ENCODE measurements at places on chromosomes 1 and 21. TPM values are rescaled to one million over a fixed set of nuclear protein-coding genes. Genes with fewer than 3 reads are reported as not detected.

GRCh38 chr1:154765970-154766369 lies 104.1 kb downstream of the KCNN3 start:
- peak; percentile 43 for DNase-seq

VN1R5 gene
- not detected for total RNA-seq

DNA sequence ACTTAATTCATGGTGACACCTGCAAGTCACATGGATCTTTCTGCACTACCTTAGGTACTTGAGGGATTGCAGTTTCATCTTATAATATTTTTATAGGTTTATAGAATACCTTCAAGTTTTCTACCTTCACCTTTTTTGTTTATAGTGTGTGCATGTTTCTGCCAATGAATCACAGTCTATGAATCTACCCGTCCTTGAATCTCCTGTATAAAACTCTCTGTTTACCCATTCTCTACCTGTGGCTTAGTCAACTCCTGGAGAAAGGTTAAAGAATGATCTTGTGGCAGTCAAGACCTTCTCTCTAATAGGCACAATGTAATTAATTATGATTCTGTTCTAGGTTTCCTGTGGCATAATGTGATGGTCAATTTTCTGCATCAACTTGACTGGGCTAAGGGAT lies 3.2 kb upstream of the GSTM2 start:
- no peak for DNase-seq

DNA sequence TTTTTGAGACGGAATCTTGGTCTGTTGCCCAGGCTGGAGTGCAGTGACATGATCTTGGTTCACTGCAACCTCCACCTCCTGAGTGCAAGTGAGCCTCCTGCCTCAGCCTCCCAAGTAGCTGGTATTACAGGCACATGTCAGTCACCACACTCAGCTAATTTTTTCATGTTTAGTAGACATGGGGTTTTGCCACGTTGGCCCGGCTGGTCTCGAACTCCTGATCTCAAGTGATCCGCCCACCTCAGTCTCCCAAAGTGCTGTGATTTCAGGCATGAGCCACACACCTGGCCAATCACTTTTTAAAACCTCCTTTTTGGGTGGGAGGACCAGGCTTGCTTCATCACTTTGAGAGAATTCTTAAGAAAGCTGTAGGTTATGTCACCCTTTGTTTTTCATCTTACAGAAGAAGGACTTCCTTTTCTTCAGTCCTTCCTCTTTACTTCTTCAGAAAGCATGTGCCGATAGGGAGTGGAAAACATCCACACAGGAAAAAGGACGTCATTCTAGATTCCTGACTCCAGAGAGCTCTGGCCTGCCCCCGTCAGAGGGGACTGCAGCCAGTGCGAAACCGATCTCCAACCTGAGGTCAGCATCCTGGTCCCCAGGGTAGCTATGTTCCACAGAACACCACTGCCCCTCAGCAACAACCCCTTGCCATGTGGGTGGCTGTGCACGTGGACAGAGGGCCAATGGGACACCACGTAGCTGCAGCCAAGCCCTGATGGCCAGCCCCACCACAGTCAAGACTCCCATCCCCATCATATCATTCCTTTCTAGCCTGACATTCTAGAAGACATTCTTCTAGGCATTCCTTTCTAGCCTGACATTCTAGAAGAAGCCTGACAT lies 21.9 kb downstream of the NCF2 start:
- DNase-seq, result no peak

DNA sequence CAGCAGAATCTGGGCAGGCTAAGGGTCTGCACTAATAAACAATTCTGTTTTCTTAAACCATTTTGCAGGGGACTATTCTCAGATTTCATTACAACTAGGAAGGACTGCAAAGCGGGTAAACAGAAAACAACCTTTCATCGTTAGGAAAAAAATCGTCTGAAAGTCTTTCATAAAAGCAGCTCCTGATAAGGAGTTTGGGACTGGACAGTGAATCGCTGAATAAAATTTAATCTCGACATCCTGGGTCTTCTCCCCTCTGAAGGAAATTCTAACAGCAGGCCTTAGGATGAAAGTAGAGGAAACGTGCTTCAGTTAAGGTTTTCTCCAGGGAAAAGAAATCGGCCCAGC lies 471 bp upstream of the MTF2 start:
- no peak for DNase-seq

GRCh38 chr1:182668521-182669054 lies 15.8 kb downstream of the RGS8 start:
- no peak for DNase-seq

DNA sequence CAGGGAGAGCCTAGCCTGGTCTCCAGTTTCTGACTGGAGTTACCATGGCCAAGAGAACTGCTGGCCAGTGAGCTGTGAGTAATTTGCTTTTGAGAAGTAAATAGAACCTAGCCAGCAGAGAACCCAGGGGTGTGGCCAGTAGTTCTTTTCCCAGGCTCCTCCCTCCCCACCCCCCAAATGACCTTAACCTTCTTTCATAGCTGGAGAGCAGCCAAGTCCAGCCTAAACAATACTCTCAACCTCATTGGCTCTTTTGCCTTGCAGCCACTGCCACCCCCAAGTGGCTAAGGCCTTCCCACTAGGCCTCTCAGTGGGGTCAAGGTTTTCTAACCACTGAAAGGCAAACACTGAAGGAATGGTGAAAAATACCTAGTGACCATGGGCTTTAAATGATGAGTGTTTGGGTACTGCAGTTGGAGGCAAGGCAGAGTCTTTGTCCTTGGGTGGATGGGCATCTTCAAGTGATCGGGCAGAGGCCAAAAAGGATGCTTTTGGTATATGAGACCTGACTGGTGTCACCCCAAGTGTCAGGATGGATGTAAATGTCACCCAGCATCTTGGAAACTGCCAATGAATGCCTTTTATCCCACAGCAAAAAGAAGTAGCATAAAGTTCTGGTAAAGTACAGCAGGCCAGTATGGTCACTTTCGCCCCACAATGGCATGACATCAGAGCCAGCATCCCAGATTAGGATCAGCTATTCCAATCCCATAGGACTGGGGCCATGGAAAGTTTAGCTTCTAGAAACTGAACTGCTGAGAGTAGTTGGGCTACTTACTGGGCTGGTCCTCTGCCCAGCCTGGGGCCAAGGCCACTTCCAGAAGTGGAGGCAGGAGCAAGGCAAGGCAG lies 3.5 kb upstream of the PIGV start:
- DNase-seq, result peak; percentile 51

GRCh38 chr1:183773482-183774274 lies 31.2 kb upstream of the RGL1 start:
- DNase-seq, result no peak

DNA sequence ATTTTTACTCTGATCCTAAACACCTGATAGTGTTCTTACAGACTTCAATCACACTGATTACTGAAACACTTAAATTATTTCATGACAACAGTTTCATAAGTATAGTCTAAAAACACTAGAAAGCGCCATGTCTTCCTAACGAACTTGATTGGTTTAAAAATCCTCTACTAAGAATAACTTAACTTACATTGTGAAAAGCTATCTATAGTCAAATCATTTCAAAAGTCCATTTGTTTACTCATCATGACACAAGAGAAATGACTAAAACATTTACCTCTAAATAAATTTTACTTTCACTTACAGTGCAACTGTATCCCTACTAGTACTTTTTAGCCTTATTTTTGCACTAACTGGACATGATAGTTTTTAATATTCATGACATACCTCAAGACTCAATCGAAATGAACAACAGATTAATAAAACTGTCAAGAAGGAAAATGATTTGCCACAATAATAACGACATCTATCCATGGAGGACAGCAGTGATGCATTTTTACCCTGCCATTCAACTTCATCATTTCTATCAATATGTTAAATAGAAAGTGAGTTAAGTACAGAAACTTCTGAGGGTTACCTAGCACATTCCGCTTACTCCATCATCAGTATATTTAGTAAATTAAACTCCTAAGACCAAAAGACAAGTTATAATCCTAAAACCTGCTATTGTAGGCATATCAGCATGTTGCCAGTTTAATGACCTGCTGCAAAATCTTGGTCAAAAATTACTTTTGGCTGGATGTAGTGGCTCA lies 38.4 kb downstream of the AHCTF1 start:
- no peak for DNase-seq

DNA sequence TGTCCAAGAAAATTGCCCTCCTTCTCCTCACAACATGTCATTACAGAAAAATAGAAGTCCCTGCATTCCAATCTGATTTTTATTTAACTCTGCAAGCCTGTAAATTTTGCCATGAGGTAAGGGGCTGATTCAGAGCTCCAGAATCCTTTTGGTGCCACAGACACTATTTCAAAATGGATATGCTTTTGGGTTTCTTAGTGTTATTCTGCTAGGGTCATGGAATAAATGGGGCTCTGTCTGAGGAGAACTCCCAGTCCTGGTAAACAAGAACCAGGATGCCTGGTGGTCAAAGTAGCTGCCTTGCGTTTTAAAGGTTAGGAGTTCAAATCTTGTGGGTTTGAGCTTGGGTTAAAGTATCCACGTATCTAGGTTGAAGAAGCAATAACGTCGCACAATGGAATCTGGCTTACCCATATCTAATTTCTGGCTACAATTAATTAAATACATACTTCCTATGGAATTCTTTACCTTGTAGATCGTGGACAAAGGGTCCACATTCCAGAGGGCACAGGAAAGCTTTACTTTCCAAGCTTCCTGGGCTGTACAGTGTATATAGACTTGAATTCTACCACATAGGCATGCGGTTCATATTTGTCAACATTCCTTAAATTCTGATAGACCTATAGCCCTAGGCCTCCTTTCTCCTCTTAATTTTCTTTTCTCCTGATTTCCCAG lies 98.0 kb upstream of the CDC42BPA start:
- no peak for DNase-seq

CD1E gene
- total RNA-seq, result 6.1 TPM

DNA sequence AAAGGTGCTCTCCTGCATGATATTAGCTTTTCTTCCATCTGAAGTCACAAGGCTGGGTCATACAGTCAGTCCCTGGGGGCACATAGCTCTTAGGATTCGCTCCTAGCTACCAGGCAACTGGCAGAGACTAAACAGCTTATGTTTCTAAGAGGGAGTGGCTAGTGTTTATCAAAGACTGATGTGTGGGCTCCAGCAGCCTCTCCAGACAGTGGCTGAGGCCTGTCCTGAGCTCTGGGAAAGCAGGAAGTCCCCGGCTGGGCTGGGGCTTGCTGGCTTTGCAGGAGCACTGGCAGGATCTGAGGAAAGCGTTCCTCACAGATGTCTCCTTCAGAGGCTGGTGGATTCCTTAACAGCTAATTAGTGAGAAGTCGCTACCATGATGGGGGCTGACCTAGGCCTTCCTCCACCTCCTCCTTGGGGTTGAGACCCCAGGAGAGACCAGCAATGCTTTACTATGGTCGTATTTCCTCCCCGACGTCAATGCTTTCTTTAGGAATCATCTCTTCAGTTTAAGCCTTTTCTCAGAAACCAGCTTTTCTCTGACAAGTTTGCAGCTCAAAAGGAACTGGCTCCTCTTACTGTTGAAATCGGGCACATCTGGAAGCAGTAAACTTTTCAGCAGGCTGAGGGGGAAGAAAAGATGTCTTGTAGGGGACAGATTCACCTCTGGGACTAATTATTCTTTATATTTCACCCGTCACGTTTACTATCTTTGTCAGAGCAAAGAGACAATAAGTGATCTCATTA lies 33.5 kb upstream of the HHAT start:
- peak; percentile 92 for DNase-seq

NEGR1 gene
- 7.8 TPM for total RNA-seq

DDI2 gene
- total RNA-seq, result 23.7 TPM

DNA sequence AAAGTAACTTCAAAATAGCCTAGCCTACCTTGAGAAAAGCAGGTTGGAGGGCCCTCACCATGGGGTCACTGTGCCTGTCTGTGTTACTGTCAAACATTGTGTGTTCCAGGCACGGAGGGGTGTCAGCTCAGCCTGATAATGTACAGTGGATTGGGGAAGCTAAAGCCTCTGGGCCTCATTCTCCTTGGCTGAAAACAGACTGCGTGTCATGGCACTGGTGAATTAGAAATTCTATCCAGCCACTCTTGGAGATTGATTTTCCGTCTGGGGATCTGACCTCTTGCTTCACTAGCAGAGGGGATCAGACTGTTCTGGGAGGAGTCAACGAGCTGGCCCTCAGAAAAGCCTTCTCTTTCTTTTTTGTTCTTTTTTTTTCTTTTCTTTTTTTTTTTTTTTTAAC lies 123.5 kb upstream of the HOOK1 start:
- DNase-seq, result no peak

- no peak for DNase-seq
Observed at GRCh38 chr1:164598719-164599118, 39.7 kb downstream of the PBX1 start.

- DNase-seq, result no peak
Observed at GRCh38 chr1:37033355-37034101, 787 bp downstream of the GRIK3 start.

GRCh38 chr1:192512426-192513162 lies 63.0 kb upstream of the RGS1 start:
- no peak for DNase-seq

GRCh38 chr1:171468120-171468750 lies 17.1 kb upstream of the PRRC2C start:
- no peak for DNase-seq

- DNase-seq, result no peak
Observed at GRCh38 chr1:165634154-165634921, 3.3 kb downstream of the MGST3 start.

ASCL5 gene
- total RNA-seq, result not detected

GRCh38 chr21:45279446-45280177 lies 8.1 kb downstream of the POFUT2 start:
- no peak for DNase-seq

GRCh38 chr1:162080472-162081015 lies 11.1 kb downstream of the NOS1AP start:
- no peak for DNase-seq

Data from lower leg skin (tissue), 4 donors.